ENCODE measurements at places on chromosomes 3 and 15.

GRCh38 chr15:63089260-63090043, 32.2 kb upstream of the LACTB start:
- no peak for DNase-seq

- DNase-seq, result no peak
Observed at GRCh38 chr3:179421500-179421899, 29.8 kb downstream of the GNB4 start.

- DNase-seq, result no peak
Observed at GRCh38 chr3:111700054-111700453, 104.9 kb upstream of the ZBED2 start.

DNA sequence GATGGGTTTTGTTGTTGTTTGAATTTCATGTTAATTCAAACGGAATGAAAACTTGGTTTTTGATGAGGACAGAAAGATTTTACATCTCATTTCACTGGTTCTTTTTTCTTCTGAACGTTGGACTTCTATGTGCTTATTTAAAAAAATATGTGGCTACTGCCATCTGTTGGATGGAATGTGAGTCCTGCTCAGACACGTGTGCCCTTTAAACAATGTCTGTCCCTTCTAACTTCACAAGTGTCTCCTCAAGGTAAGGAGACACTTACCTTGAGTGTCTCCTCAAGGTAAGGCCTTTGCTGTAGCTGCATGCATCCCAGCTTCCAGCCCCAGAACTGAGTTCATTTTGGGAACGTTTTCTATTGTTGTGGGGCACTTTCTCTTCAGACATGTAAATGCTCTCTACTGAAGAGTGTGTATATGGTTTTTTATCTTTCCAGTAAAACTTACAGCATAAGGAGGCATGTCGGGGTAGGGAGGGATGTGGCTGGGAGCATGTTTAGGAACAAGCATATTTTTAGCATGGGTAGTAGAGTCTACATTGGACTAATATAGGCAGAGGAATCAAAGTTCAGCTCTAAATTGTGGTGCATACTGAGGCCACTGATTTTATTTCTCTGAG, 63.1 kb upstream of the UBE3A start:
- no peak for DNase-seq

DNA sequence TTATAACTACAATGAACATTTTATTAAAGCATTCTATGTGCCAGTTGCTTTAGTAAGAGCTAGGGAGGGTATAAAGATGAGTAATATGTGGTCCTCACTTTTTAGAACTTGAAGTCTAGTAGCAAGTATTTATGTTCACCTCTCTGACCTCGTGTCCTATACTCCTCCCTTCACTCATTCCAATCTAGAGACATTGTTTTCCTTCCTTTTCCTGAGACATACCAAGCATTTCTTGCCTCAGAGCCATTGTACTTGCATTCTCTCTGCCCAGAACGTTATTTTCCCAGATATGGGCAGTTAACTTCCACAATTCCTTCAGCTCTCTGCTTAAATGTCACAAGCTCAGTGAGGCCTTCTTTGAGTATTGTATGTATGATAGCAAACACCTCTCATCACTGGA, 408.6 kb downstream of the PDCD6IP start:
- no peak for DNase-seq

GRCh38 chr15:66212563-66212921, 41.0 kb downstream of the MEGF11 start:
- no peak for DNase-seq

GRCh38 chr15:44023176-44023575, 171.9 kb downstream of the FRMD5 start:
- DNase-seq, result no peak

GRCh38 chr3:128079823-128080222, 27.6 kb downstream of the SEC61A1 start:
- DNase-seq, result no peak

DNA sequence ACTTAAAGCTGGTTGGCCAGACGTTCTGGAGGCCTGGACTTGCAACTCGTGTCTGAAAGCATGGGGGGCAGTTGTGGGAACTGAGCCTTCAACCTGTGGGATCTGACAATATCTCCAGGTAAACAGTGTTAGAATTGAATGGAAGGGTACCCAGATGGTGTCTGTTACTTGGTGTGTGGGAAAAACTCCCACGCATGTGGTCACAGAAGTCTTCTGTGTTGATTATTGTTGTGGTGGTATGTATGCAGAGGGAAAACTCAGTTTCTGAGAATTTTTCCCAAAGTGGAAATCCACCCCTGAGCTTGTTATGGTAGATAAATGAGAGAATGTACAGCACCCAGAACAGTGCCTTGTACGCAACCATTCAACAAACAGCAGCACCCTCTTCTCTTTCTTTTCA, 238.1 kb upstream of the ICE2 start:
- DNase-seq, result no peak

- no peak for DNase-seq
Observed at GRCh38 chr3:54837964-54838363, 89.9 kb downstream of the LRTM1 start.

GRCh38 chr3:88742674-88743507, 364.5 kb upstream of the EPHA3 start:
- no peak for DNase-seq

DNA sequence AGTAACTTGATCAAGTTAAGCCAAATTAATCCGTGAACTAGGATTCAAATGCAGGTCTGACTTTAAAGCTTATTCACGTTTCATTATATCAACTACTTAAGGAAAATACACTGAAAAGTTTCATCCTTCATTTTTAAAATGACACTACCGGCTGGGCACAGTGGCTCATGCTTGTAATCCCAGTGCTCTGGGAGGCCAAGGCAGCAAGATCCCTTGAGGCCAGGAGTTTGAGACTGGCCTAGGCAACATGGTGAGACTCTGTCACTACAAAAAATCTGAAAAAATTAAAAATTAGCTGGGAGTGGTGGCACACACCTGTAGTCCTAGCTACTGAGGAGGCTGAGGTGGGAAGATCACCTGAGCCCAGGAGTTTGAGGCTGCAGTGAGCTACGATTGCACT, 3.7 kb downstream of the RUBCN start:
- no peak for DNase-seq

- no peak for DNase-seq
Observed at GRCh38 chr3:169911272-169911671, at the start of gene SAMD7. SAMD7 (plus strand) TSS chr3:169911572; CDS start chr3:169919499, 7,927 bp downstream.

DNA sequence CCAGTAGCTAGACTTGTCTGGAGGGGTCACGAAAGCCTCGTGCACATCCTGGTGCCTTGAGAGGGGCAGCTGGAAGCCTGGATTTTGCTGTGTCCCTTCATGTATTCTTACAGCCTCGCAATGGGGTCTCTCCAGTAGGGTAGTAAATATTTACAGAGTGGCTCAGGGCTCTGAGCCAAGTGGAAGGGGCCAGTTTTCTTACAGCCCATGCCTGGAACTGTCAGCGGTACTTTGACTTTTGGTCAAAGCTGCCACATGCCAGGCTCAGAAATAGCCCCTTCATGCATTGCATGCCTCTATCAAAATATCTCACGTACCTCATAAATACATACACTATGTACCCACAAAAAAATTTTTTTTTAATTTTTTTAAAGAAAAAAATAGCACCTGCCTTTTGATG, 119.2 kb downstream of the OSBPL10 start:
- no peak for DNase-seq

- DNase-seq, result no peak
Observed at GRCh38 chr15:90261811-90262210, 3.7 kb upstream of the NGRN start.

DNA sequence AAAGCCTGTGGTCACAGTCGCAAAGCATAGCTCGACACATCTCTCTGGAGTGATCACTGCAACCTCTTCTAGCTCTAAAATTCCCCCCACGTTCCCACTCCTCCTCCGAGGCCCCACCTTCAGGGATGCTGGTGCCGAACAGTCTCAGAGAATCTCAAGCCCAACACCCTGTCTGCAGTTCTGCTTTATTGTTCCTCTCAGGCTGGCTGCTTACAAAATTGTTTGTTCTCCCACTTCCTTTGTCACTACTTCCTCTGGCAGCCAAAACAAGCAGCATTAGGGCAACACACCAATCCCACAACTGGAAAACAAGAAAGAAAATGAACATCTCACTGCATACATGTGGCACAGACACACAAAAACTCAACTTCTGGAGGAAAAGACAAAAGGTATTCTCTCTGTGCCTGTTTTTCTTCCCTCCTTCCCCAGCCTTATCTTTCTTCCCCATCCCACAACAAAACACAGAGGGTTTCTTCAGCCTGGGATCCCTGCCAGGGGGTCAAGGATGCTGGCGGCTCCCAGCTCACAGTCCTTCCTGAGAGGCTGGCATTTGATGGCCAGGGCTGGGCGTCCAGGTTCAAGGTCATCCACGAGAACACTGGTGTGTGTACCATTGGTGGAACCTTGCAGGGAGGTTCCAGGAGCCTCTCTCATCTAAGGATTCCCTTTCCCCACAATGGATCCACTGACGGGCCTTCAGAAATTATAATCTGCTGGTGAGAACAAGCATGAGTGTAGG, 108.4 kb downstream of the TMCO5A start:
- no peak for DNase-seq

DNA sequence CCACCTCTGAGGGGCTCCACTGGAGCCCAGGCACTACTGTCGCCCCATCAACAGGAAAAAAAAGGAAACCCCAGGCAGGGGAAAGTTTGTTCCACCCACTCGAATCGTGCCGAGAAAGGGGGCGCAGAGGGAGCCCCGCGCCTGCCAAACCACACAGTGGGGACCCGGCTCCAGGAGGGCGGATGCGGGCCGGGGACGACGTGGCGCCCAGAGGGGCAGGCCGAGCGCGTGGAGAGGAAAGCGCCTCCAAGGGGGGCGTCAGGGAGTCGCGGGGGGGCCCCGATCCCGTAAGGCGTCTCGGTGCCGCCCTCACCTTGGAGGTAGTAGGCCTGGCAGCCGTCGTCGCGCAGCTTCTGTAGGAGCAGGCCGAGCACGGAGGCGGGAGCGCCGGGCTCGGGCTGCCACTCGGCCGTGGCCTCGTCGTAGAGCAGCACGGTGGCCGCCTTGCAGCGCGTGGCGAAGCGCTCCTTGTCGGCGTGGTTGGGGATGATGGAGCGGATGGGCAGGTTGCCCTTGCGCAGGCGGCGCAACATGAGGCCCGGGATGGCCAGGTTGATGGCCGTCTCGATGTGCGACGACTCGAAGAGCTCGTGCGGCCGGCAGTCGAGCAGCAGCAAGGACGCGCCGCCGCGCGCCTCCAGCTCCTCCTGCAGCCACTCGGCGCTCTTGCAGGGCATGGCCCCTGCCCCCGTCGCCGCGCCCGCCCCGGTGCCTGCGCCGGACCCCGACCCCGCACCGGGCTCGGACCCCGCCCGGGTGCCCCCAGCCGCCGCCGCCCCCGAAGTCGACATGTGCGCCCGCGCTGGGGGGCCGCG, 627 bp downstream of the DUSP7 start:
- peak; percentile 45 for DNase-seq

DNA sequence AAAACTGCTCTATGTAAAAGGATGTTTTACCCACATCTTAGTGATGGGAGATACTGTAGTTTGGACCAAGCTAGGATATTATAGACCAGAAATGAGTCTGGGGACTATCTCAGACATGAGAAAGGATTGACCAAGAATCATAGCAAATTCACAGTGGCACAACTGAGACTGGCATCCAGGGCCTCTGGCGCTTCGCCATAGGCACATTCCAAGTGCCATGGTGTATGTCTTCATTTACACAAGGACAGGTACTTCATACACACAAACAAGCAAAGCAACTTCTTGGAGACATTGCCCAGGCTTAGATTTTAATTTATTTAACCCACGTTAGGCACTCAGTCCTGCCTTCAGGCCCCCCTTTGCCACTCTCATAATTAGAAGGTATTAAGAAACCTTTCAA, 28.9 kb downstream of the CACNA1D start:
- no peak for DNase-seq

GRCh38 chr15:60539016-60539415, 60.1 kb upstream of the ICE2 start:
- no peak for DNase-seq

DNA sequence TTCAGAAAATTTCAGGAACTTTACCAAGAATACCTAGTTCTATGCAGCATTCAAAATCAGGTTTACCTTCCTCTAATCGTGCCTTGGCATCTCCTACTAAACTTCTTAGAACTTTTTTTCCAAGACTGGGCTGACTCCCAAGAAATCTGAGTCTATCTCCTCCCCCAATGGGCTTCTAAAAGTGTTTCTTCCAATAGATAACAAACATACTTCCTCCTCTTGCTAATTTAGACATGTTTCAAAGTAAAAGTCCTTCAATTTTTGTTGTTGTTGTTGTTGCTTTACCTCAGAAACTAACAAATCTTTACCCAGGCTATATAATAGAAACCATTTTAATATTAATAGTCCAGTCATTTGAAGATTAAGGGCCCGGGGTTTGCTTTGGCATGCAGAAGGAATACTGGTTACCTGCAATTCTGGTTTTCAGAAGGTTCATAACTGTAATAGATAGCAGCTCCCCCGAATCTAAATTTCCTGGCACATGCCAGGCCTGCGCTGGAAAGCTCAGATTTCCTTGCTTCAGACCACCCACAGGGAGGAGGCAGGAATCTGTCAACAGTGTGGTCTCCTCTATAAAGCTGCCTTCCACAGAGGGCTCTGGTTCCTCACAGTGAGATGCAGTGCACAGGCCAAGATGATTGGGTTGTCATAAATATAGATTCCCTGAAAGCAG, 188.7 kb downstream of the THRB start:
- no peak for DNase-seq

DNA sequence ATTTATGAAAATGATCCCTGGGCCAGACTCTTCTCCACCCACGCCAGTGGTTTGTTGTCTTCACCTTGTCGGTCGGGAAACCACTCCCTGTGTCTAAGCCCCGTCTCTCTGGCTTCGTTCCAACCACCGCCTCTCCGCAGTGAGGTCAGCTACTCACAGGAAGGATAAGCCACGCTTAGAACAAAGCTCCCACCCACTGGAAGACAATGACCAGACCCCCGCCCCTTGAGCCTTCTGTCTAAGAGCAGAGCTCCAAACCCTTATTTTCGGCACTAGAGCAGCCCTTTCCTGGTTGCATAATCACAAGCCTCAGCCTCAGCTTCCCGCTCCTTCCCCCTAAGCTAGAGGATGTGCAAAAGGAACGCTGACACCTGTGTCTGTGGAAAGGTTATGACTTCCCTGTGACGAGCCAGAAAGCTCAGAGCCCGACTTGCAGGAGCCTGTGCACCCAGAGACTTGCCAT, 114.9 kb upstream of the MEF2A start:
- DNase-seq, result peak; percentile 74

GRCh38 chr15:23897091-23897490, 210.0 kb upstream of the NDN start:
- DNase-seq, result no peak

Data from CD4-positive, alpha-beta T cell (primary cell).